ENCODE measurements at places on chromosomes 1 and 21.

- DNase-seq = no peak
Measured at GRCh38 chr1:3598051-3598491, 13.2 kb downstream of the MEGF6 start.

DNA sequence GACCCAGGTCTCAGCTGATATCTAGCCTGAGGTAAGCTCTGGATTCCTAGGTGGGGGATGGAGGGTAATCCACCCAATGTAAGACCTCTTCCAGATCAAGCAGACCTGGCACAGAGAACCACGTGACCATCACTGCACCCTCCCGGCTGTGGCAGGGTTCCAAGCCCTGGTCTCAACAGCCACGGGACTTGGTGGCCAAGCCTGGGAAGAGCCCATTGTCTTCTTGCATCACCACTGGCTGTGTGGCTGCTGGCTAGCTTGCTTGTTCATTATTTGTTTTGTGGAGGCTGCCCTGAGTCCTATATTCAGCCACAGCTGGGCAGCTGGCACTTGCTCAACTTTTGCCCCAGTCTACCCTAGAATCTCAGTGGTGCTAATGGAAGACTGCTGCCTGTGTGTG lies 24.1 kb upstream of the NFASC start:
- DNase-seq = no peak

DNA sequence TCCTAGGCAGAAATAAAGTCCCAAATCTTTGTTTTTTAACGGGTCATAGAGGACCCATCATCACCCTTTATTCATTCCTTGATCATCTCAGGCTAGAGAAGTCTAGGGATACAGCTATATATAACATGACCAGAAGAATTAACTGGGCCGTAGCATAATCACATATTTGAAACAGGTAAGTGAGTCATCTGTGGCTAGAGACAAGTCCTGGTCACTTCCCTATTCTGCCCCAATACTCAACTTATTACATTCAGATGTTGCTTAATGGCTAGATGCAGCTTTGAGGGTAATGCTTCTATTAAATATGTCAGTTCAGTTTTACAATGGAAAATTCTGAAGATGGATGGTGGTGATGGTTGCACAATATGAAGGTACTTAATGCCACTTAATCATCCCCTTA lies 47.0 kb downstream of the EXO1 start:
- DNase-seq = no peak

DNA sequence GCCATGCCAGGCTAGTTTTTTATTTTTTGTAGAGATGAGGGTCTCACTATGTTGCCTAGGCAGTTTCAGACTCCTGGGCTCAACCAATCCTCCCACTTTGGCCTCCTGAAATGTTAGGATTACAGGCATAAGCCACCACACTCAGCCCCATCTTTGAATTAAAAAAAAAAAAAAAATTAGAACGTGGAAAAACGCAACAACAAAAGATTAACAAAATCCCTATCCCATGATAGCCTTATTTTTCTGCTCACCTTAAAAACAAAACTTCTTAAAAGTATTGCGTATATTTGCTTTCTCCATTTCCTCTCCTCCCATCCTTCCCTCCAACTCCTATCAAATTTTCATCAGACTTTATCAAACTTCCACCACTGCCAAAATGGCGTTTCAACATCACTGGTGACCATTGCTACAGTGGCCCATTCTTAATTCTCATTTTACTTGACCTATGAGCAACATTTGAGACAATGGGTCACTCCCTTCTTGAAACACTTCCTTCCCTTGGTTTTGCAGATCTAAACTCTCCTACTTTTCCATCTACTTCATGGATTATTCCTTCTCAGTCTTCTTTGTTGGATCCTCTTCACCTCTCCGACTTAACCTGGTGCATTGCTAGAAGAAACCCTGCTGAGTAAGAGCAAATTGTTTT lies 579 bp upstream of the ZNF684 start:
- no peak for DNase-seq

DNA sequence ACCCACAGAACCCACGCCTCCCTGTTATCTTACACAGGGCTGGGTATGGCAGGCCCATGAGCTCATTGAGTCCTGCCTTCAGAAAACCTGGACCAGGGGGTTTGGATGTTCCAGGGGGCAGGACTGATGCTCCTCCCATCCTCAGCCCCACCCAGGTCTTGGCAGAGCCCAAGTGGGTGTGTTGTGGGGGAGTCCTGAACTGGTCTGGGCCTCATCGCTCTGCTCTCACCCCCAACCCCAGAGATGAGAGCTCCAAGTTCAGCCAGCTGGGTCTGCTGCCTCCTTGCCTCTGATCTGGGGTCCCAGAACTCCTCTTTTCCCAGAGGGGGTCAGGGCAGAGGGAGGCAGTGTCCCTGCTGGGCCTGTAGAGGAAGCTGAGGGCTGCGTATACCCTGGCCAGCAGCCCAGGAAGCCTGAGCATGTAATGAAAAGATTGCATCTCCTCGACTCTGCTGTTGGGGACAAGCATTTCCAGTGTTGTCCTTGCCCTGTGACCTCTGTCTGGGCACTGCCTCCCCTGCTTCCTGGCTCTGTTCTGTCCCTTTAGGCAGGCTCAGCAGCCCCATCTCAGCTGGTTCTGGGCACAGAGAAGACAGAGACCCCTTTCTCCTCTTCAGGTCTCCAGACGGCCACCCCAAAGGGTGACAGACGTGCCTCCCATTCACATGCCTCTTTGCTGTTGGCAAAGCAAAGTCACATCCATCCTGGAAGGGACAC lies 54.7 kb upstream of the EPS8L3 start:
- DNase-seq = no peak

DNA sequence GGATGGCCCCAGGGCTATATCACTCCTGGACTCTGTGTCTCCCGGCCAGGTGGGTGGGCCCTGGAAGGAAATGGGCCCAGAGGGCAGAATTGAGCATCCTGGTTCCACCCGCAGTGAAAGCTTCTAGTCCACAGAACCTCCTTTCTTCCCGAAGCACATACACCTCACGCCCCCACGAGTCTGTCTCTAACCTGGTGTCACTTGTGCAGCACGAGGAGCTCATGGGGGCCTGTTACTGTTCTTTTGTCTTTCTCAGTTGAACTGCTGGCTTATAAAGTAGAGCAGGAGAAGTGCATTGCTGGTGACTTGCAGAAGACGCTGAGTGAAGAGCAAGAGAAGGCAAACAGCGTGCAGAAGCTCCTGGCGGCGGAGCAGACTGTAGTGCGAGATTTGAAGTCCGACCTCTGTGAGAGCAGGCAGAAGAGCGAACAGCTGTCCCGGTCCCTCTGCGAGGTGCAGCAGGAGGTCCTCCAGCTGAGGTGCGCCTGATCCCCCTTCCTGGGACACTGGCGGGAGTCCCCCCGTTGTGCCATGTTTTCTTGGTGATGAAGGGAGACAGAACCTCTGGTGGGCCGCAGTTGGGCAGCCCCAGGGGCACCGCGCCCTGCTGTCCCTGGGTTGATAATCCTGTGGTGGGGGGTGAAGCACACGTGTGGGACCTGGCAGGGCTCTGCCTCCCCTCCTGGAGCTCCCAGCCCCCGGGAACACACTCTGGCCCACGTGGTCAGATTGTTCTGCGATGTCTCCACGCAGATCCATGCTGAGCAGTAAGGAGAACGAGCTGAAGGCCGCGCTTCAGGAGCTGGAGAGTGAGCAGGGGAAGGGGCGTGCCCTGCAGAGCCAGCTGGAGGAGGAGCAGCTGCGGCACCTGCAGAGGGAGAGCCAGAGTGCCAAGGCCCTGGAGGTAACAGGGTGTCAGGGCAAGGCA lies 28.7 kb upstream of the DIP2A start:
- DNase-seq = no peak

GRCh38 chr1:61887931-61888564 lies 145.8 kb downstream of the PATJ start:
- no peak for DNase-seq
